NCI-H510A (cell line): ENCODE measurements at places on chromosomes 12 and 14.

GRCh38 chr12:124168016-124168786, 126.7 kb upstream of the RFLNA start:
- DNase-seq = no peak

DNA sequence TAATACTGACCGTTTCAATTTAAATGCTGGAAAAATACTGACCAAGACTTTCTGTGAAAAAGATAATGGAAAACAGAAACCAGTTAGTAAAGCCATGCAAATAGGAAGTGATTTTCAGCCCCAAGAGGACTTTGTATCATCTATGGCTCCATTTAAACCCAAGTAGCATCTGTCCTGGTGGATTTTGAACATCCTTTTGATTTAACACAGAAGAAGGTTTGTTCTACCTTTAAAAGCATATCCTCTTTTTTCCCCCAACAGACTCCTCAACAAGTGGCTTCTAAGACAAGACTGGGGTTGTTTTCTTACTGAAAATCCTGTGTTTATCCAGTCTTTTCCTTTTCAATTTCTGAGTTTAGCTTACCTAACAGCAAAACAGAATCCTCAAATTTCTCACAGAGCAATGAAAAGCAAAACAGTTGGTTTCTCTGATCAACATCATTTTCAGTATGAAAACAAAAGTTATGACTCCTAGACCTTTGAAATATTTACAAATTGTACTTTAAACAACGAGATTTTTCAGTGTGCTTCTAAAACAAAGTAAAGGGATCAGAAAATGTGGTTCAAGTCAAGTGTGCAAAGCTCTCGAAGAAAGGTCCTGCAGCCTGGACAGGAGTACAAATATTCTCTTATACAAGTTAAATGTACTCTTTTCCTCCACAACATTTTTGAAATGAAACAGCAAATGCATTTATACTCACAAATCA, 2.9 kb downstream of the PHLDA1 start:
- no peak for DNase-seq

DNA sequence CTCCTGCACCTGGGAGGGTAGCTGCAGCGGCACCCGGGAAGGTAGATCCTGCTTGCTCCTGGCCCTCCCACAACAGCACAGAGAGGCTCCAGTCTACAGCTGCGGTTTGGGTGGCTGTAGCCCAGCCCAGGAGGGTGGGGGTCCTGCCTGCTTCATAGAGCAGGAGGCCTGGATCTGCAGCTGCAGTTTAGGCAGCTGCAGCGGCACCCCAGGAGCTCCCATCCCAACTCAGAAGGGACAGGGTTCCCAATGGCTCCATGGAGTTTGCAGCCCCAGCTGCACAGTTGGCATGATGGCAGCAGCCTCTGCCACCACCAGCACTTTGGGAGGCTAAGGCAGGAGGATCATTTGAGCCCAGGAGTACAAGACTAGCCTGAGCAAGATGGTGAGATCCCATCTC, 38.5 kb downstream of the TIMELESS start:
- no peak for DNase-seq

- DNase-seq = no peak
These were observed 23.4 kb downstream of the DLK1 start for GRCh38 chr14:100749967-100750597.

DNA sequence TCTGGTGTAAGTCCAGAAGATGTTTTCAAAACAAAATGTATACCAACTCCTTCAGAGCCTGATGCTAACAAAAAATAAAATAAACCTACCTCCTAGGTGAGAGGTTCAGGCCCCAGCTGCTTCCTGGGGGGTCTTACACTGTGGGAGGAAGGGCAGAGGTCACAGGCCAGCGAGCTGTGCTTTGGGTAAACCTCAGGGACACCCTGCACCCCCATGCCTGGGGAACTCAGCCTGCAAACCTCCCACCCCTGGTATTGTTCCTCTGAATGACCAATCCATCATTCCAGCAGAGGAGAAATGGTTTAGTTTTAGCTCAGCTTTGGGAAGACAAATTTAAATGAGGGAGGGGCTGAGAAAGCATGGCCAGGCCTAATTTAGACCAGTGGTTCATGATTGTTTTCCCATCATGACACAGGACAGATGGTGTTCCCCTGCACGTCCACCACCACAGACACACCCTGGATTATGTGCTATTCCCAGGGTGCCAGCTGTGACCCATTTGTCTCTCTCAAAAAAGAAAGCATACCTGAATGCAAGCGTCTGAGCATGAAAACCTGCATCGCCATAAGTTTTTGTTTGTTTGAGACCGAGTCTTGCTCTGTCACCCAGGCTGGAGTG, 14.5 kb upstream of the TFCP2 start:
- DNase-seq = no peak

DNA sequence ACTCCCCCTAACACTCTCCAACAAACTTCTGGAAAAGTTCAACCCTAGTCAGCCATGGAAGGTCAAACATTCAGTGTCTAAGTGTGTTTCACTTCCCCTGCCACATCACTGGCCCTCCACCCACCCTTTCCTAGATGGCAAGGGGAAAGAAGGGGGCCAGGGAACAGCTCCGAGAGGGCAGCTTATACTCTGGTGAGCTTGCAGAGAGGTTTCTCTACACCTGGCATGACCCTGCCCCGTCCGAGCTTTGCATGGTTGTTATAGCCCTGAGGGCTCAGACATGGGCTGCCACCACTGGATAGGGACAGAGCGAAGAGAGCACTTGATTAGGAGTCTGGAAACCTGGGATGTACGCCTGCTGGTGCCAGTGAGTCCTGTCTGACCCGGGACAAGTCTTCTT, 4.0 kb downstream of the ACVRL1 start:
- DNase-seq = no peak

GRCh38 chr14:22471545-22472121, 117.4 kb downstream of the DAD1 start:
- DNase-seq = no peak

- DNase-seq = no peak
These were observed 185.6 kb downstream of the FOXG1 start for GRCh38 chr14:28952161-28952560.
